ENCODE measurements at places on chromosomes 1 and 21. TPM values are rescaled to one million over a fixed set of nuclear protein-coding genes. Genes with fewer than 3 reads are reported as not detected.

Gene PRELP
- 0.34 TPM for total RNA-seq

Gene USP48
- total RNA-seq = 34.5 TPM

Gene CFAP74
- total RNA-seq = not detected

Gene DVL1
- 64.1 TPM for total RNA-seq

Gene GPR153
- total RNA-seq = 8.4 TPM

Gene FAM151A
- not detected for total RNA-seq

Gene TMEM200B
- 0.56 TPM for total RNA-seq

Gene RAB7B
- total RNA-seq = 0.22 TPM

Gene RNF223
- total RNA-seq = not detected

Gene PTPN7
- total RNA-seq = not detected

Gene GSTM4
- 17.3 TPM for total RNA-seq

Gene CD53
- not detected for total RNA-seq

Gene KCNT2
- total RNA-seq = 29.8 TPM

All from neural progenitor cell (in vitro differentiated cells).